Activated T-helper 17 cell treated with anti-CD3 and anti-CD28 coated beads, Interleukin-2, amount 50 U/mL, for 72 hours (primary cell): ENCODE measurements at places on chromosomes 4 and X. TPM values are rescaled to one million over a fixed set of nuclear protein-coding genes. Genes with fewer than 3 reads are reported as not detected.

The OTC gene
- 0.21 TPM for total RNA-seq

The XKRX gene
- 0.34 TPM for total RNA-seq

The SSX1 gene
- not detected for total RNA-seq

The GATA1 gene
- total RNA-seq: not detected

The NRK gene
- not detected for total RNA-seq

The DMD gene
- total RNA-seq: 7.5 TPM

The GAK gene
- 108 TPM for total RNA-seq
